Left ventricle myocardium superior (tissue), 1 donor: ENCODE measurements at places on chromosomes 6 and 20. TPM values are rescaled to one million over a fixed set of nuclear protein-coding genes. Genes with fewer than 3 reads are reported as not detected.

DNA sequence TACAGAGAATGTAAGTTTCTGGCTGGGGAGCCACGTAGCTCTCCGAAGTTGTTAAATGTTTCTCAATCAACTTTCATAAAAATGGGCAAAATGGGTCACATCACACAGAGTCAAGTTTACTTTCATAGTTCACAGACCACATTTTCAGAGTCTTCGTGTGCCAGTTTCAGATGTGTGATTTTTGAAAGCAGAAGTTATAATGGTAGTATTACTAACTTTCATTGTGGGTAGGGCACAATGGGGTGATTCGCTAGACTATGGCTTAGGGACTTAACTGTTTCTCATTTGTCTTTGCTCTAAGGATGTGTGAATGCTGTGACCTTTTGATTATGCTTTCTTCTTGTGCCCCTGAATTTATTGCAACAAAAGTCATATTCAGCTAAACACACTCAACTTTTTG, 109.0 kb upstream of the SUPT3H start:
- DNase-seq = no peak

DNA sequence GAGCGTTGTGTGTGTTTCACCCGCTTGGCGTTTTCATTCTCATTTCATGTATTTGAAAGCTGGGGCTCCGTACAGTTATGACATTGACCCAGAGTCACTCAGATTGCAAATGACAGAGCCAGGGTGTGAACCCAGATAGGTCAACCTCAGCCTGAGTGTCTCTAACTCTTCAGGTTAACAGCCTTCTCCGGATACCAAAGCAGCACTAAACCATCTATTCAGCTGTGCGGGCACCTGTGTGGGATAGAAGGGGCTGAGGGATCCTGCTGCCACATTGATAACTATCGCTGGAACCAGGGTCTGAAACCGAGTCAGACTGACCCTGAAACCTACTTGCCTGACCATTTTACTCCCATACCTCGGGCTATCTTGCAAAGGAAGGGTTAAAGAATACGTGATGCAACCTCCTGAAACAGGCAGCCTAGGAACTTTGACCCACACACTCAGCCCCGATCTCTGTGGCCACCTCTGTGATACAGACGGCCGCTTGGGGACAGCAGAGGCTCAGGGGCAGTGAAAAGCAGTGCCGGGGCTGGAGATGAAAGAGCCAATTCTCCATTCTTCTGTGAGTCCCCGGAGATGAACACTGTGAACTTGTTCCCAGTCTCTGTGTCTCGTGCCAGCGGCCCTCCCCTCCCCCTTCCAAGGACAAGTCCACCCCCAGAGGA, 233.5 kb upstream of the QKI start:
- peak; percentile 87 for DNase-seq

The WFDC13 gene
- not detected for total RNA-seq

- no peak for DNase-seq
These were observed 79.2 kb downstream of the PRND start for GRCh38 chr20:4800676-4801449.

The RHAG gene
- 0.62 TPM for total RNA-seq
